ENCODE measurements at places on chromosomes 11 and 22. TPM values are rescaled to one million over a fixed set of nuclear protein-coding genes. Genes with fewer than 3 reads are reported as not detected.

DNA sequence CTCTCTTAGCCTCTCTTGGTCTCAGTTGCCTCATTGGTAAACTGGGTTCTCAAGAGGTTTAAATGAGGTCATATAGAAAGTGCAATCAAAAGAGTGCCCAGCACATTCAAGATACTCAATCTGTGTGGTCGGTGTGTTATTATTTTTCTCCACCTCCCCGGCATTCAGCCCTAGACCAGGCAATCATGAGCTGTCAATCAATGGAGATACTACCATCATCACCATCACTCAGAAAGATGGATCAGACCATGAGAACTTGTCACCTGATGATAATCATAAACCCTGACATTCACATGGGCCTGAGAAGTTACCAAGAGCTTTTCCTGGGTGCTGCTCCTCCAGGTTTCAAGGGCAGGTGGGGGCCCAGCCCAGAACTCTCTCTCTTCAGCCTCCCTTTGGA lies 166.1 kb downstream of the MN1 start:
- no peak for DNase-seq

Gene MS4A6E
- total RNA-seq = not detected

DNA sequence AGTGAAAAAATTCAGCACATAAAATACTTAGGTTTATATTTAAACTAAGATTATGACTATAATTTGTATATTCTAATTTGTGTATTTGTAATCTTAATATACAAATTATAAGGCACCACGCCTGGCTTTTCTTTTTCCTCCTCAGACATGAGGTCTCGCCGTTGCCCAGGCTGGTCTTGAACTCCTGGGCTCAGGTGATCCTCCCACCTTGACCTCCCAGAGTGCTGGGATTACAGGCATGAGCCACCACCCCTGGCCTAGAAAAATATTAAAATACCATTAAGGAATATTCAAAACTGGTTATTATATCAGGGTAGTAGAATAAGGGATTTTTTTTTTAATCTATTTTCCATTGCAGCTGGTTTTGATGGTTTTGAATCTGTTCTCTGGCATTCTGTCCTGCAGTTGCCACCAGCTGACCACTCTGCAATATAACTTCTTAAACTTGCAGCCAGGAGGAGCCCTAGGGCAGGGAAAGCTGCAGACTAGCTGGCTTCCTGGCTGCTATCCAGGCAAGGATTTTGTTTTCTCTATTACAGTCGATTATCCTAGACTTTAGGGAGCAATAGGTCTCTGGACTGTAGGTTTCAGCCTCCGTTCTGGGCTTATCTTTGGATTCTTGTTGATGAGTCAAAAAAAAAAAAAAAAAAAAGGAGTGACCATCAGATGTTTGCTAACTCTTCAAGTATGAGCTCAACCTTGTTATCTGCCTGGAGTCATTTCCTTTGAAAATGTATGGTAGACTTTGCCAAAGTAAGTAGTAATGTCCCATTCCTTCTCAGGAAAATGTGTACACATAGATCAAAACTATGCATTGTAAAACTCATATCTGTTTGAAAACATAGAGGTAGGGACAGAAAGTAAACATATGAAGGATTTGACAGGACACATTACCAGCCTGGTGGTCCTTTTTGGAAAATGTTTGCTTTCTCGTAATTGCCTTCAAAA lies 13.2 kb downstream of the POLA2 start:
- peak; percentile 85 for DNase-seq

GRCh38 chr11:12417691-12418611 lies 40.6 kb downstream of the PARVA start:
- peak; percentile 18 for DNase-seq

DNA sequence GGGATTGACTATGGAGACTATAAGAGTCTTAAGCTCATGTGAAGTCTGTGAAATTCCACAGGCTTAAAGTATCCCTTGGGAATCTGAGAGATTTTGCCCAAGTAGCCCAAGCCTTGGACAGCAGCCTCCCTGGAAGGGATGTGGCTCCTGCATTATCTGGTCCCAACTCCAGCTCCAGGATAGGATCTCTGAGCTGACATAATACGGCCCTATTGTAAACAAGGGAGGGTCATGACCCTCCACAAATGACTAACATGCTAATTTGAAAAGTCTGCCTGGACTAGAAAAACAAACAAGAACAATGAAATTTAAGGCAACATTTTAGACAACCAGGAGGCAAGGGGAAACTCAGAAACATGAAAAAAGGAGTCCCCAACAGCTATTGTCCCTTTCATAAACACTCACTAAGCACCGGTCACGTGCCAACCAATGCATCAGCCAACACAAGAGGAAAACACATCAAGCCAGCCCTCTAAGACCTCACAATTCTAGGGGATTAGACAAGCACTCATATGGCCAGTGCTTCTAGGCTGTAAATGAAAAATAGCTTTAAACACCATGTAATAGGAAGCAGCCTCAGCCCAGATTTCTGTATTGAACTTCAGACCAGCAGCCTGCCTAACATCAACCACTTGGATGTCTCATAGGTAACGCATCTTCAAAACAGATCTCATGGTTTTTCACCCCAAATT lies 101.2 kb upstream of the TIMP3 start:
- DNase-seq = peak; percentile 58
